ENCODE measurements at places on chromosomes 7 and 10.

GRCh38 chr10:30216821-30217220, 132.3 kb downstream of the MTPAP start:
- DNase-seq: no peak

- no peak for DNase-seq
These were observed 218.0 kb upstream of the IGFBP3 start for GRCh38 chr7:46139079-46139478.

DNA sequence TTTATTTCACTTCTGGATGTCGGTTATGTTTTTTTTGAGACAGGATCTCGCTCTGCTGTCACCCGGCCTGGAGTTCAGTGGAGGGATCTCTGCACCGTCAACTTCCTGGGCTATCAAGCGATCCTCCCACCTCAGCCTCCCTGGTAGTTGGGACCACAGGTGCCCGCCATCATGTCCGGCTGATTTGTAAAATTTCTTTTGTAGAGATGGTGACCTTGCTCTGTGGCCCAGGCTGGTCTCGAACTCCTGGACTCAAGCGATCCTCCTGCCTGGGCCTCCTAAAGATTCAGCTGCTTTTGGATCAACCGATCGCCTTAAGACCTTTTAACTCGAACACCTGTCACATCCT, 606 bp upstream of the RABGEF1 start:
- DNase-seq: no peak

DNA sequence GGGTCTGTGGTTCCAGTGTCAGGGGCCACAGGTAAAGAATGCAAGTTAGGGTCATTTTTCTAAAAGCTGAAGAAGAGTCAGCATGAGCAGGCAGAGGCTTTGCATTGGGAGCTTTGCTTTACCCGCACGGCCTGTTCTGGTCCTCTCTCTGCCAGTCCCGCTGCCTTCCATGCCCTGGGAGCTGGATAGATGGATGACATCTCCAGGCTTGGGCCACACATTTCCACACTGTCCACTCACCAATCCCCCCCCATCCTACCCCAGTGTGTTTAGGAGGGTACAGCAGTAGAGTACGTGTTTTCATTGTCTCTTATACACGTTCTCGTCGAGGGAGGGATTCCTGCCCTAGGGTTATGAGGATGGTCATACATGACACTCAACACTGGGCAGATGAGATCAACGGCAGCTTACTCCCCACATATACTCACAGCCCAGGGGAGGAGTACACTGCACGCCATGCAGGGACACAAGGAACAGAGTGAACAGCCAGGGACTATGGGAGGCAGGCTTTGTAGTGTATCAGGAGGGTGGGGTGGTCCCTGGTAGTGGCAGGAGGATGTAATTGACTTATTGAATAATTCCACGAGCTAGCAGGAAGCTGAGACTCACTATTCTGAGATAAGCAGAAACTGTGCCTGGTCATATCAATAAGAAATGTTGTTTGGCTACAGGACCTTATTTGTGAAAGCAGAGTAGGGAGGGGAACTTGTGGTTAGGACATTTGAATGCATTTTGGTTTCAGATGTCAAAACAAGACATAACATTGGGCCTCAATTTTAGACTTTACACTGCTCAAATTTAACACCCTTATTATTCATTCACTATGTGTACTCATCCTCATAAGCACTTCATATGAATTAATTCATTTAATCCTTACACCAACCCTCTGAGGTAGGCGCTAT, 36.6 kb downstream of the PLPP4 start:
- no peak for DNase-seq

DNA sequence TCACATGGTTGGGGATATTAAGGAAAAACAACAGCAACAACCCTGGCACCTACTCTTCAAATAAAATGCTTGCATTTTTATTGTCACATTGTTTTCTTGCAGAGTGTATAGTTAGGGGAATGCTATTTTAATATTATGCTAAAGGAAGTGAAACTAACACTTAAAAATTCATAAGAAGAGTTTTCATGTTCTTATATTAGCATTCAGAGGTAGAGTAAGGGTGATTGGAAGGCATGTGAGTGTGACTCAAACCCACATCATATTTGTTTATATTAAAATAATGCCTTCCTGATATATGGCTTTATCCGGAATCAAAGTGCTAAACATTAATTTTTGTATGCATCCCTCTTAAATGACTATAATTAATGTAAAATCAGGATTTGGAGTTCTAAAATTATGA, 59.8 kb upstream of the TES start:
- no peak for DNase-seq

- no peak for DNase-seq
These were observed 12.0 kb downstream of the PWWP2B start for GRCh38 chr10:132408823-132409666.
